Activated CD4-positive, CD25-positive, alpha-beta regulatory T cell treated with anti-CD3 and anti-CD28 coated beads, Interleukin-2, amount 50 U/mL, for 16 hours (primary cell): ENCODE measurements at places on chromosomes 4 and X.

GRCh38 chr4:46909078-46909477 lies at the start of gene COX7B2:
Gene COX7B2 (minus strand): TSS chr4:46909245. CDS start chr4:46735192, 174,053 bp downstream.
- DNase-seq, result no peak

- no peak for DNase-seq
Observed at GRCh38 chr4:13558881-13559280, 14.6 kb upstream of the NKX3-2 start.

DNA sequence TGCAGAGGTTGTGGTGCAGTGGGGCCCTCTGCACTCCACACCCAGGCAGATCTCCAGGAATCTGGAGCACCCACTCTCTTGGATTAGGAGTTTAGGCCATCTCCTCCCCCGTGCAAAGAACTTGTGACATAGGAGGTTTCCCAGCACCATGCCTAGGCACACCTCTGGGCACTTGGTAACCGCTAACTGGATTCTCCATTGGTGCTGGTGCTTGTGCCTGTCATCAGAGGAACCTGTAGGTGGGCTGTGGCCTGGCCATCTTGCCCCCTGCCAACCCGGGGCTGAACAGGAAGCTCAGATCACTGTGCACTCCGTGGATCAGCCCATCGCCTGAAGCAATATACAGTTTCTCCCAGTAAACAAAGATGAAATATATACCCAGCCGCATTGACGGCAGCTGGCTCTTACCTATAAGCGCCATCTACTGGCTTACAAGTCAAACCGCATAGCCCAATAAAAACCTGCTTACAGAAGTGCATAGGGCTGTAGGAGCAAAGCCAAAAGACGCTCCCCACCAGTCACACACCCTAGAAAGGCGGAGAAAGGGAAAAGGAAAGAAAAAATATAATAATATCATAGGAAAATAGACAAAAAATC lies 19.1 kb upstream of the TEX13B start:
- no peak for DNase-seq

GRCh38 chr4:122548452-122548851 lies 72.4 kb downstream of the IL21 start:
- DNase-seq, result no peak

GRCh38 chrX:127177966-127178365 lies 358.4 kb downstream of the PRR32 start:
- DNase-seq, result no peak

DNA sequence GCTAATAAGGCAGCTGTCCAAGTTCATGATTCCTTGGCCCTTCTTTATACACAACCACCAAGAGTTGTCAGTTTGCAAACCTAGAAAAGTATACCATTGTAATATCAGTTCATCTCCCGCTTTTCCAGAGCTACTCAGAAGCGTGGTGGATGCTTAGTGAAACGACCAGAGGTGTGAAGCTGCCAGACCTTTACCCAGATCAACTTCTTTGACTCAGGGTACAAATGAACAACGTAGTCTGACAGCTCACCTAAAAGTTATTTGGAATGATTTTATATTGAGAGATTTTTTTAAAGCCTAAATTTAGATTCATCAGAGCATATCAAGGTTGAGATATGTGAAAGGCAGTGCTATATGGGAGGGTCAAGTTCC lies 169.7 kb downstream of the CBR4 start:
- no peak for DNase-seq

DNA sequence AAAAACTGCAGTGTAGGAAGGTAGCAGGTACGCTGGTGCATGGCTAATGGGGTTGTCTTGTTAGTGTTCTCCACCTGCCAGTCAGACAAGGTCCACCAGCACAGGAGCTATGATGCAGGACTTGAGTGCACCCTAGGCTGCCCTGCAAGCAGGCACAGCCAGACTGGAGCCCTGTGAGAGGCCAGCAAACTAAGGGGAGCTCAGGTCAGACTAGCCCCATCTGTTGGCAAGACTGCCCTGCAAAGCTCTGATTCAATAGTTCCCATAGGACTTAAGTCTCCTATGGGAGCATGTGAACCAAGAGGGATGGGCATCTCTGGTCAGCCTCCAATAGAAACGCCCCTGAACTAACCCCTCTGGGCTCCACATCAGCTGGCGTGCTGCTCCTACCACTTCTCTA lies 1307.3 kb downstream of the C4orf33 start:
- DNase-seq, result no peak

- DNase-seq, result no peak
Observed at GRCh38 chr4:56410247-56411062, 23.2 kb upstream of the AASDH start.

- DNase-seq, result no peak
Observed at GRCh38 chrX:50180073-50180940, 20.5 kb downstream of the AKAP4 start.

GRCh38 chrX:153966841-153967535 lies 4.6 kb downstream of the HCFC1 start:
- DNase-seq, result no peak

GRCh38 chrX:105477351-105477750 lies 256.9 kb upstream of the TEX13A start:
- no peak for DNase-seq

DNA sequence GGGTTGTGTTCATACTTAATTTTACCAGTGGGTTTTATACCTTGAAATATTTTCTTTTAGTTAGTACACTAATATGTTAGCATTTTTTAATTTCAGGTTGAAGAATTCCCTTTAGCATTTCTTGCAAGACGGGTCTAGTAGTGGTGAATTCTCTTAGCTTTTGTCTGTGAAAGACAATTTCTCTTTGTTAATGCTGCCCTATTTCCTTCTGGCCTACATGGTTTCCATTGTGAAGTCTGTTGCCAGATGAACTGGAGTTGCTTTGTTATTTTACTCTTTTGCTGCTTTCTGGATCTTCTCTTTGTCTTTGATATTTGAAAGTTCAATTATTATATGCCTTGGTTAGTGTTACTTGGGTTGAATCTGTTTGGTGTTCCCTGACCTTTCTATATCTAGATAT lies 25.0 kb upstream of the MTHFD2L start:
- no peak for DNase-seq

GRCh38 chr4:37662861-37663390 lies 23.2 kb downstream of the RELL1 start:
- DNase-seq, result no peak

GRCh38 chr4:113328514-113328913 lies 279.1 kb downstream of the ANK2 start:
- DNase-seq, result no peak

GRCh38 chrX:72108666-72109065 lies 23.0 kb downstream of the RTL5 start:
- no peak for DNase-seq

DNA sequence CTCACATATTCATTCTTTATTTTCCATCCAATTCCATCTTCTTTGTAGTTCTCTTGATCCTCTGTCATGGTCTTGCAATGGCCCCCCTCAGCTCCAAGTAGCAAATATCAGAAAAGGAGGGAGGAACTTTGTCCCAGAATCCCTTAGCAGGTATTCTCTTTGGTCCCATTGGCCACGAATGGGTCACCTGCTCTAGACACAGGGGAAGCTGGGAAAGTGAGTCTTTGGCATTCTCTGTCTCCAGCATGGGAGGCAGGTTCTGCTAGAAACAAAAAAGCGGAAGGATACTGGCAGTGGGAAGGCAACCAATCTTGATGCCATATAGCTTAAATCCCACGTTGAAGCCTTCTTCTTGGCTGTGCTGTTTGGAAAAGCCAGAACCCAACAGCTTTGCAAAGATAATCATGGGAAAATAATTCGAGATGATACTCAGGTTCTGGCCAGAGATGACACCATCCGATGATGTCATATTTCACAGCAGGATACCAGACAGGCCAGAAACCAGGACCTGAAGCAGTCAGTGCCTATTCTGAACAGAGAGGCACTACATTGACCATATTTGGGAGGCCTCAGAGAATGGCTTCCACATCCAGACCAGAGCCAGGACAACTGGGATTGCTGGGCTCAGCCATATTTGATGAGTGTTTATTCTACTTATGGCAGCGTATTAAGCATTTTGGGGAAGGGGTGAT lies 110.4 kb upstream of the ATXN3L start:
- DNase-seq, result no peak

GRCh38 chr4:168664242-168664891 lies 167.5 kb downstream of the PALLD start:
- DNase-seq, result no peak

DNA sequence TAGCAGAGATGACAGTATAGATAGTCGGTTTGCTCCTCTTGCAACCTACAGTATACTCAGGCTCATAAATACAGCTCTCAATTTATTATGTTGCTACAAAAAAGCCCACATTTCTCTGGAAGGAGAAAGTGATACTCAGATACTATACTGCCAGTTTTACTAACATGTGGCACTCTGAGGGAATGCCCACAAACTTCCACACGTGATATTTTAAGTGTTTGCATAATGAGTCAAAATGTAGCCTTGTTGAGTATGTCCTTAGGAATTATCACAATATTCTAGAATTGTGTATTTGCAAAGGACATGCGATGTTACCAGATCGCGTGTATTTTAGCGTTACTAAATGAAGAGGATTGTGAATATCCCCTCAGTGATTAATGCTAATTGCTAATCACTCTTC lies 929.1 kb downstream of the STIM2 start:
- DNase-seq, result no peak

GRCh38 chr4:85901500-85901899 lies 426.6 kb downstream of the ARHGAP24 start:
- DNase-seq, result no peak

DNA sequence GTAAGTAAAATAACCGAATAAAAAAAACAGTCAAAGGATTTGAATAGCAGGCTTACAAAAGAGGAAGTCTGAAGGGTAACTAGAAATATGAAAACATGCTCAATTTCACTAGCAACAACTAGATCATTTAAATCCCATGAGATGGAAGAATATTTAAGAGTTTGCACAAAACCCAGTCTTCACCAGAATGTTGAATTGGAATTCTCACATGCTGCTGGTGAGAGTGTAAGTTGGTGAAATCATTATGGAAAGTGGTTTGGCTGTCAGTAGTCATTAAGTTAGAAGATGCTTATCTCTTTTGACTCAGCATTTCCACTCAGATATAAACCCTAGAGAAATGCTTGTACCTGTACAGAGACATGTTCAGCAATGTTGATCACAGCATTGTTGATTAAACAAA lies 110.1 kb downstream of the PGRMC2 start:
- DNase-seq, result no peak

DNA sequence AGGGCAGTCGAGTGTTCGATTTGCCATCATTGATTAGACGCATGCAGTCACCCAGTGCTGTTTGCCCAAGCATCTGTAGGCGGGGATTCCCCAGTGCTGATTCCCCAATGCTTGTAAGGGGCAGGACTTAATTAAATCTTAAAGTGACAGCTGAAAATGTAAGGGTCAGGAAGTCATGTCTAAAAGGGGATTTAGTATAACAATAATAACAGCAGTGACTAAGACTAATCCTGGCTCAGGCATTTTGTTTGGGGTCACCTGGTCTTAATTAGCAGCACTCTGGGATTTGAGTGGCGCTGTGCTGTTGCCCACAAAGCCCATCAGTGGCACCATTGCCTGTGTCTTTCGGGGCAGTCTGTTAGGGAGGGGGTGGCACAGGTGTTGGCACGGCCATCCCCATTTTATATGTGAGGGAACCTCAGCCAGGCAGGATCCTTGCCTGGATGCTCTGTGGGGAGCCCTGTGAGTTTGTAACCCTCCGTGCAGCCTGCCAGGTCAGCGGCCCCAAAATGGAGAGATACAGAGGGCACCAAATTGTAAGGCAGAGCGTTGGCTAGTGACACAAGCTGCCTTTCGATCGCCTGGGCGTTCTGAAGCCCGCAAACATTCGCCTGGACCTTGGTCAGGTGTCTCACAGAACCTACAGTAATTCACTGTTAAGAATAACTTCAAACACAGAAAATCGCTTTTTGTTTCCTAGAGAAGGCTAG lies 146.7 kb downstream of the TBL1X start:
- no peak for DNase-seq

DNA sequence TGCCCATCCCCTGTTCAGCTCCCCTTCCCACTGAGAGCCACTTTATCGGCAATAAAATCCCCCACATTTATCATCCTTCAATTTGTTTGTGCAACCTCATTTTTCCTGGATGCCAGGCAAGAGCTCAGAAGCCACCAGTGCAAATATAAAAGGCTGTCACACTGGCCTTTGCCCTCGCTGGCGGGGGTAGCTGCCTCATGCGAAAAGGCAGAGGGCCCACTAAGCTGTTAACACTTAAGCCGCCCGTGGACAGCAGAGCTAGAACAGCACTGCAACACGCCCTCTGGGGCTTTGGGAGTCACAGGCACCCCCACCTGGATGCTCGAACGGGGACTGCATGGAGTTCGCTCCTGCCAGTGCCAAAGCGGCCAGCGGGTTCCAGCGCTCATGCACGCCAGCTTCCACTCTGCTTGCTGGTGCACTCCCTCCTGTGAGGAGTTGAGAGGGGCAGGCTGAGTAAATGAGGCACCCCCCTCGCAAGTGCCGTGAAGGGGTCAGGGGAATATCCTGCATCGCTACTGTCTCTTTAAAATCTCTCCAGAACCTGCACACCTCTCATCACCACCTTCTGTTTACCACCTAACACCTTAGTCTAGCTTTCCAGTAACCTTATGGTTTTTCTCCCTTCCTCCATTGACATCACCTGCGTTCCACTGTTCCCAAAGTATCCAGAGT lies 99.5 kb downstream of the SORBS2 start:
- no peak for DNase-seq

GRCh38 chr4:124974152-124974551 lies 261.6 kb upstream of the ANKRD50 start:
- DNase-seq, result no peak

- DNase-seq, result no peak
Observed at GRCh38 chrX:24890677-24891076, 125.1 kb downstream of the ARX start.

DNA sequence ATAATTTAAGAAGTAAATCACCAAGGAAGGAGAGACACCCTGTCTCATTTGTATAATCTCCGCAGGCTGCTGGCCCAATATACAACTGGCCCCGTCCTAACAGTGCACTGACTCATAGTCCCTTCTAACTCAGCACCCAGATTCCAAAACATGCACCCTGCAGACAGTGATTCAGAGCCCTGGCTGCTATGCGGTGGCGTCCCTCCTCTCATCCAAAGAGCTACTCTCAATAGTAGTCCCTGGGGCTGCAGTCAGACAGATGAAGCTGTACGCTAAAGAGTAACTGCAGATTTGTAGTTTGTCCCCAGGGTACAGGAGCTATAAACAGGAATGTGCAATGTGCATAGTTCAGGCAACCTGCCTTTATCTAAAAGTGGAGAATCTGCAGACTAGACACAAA lies 23.0 kb downstream of the GABRA3 start:
- no peak for DNase-seq

DNA sequence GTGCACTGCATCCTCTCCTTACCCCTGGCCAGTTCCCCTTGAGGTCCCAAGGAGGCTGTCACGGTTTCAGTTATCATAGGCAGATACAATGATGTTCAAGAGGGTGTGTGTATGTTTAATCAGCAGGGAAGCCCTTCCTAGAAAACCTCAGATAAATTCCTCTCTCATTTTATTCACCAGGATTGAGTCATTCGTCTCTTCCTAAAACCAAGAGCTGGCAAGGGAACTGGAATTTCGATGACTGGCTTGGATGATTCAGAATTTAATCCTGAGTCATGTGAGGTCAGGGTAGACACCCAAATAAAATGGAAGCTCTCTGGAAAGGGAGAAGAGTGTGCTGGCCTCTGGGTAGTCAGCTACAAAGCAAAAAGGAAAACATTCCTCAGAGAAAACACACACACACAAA lies 106.2 kb upstream of the RAPGEF2 start:
- DNase-seq, result no peak
